ENCODE measurements at places on chromosomes 11 and 22. TPM values are rescaled to one million over a fixed set of nuclear protein-coding genes. Genes with fewer than 3 reads are reported as not detected.

Gene SESN3
- total RNA-seq = 64.5 TPM

DNA sequence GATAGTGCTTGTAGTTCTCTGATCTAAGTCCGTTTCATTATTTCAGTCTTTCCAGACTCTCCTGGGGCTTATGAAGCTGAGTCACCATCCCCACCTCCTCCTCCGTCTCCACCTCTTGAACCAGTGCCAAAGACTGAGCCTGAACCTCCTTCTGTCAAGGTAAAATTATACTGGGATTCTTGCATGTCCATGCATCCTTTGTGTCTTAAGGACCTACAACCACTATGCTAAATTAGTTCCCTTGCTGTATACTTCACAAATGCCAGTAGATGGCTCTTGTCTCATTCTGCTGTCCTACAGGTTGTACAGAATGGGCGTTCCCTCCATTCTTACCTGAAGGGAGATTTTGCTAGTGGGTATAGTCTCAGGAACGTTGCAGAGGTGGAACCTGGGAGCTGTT is 42.2 kb downstream of the POLD3 start:
- peaks cover 2% of the 10 kb centered on the region for H3K4me1 ChIP-seq
- no peaks in the 10 kb centered on the region for H3K36me3 ChIP-seq
- no peak for DNase-seq
- no peak overlapping the region for H3K4me3 ChIP-seq

DNA sequence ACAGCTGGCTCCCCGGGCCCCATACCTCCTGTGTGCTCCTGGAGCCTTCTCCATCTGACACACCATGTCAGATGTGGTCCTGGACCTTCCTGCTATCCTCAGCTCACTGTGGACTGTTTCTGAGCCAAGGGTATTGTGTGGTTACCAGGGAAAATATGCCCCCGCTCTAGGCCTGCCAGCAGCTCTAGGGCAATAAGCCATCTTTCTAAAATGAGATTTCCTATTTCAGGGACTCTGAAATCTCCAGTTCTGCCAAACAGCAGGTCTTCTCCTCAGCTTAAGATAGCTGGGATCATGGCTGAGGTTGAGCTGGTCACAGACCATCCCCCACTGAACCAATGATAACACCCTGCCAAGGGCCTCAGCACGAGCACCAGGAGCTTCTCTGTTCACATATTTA is 227.6 kb downstream of the ST3GAL4 start:
- no peaks in the 10 kb centered on the region for H3K36me3 ChIP-seq
- DNase-seq = no peak

DNA sequence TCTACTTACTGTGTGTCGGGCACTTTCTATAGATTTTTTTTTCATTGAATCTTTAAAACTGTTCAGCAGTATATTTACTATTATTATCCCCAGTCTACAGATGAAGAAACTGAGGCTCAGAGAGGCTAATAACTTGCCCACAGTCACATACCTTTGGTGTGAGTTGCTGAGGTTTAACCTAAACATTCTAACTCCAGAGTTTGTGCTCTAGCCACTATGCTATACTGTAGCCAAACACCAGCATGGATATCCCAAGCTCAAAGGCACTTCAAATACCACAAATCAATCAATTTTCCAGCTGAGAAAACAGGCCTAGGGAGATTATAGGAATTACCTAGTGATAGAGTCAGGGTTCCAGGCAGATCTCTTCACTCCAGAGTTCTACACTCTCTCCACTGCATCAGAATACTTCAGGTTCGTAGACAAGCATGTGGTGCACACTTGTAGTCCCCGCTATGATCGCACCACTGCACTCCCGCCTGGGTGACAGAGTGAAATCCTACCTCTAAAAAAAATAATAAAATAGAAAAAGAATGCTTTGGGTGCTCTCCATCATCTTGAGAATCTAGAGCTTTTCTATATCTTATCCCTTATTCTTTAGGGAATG is 20.4 kb upstream of the UPB1 start:
- no peaks in the 10 kb centered on the region for H3K27me3 ChIP-seq
- peaks cover 5% of the 10 kb centered on the region for H3K4me1 ChIP-seq

DNA sequence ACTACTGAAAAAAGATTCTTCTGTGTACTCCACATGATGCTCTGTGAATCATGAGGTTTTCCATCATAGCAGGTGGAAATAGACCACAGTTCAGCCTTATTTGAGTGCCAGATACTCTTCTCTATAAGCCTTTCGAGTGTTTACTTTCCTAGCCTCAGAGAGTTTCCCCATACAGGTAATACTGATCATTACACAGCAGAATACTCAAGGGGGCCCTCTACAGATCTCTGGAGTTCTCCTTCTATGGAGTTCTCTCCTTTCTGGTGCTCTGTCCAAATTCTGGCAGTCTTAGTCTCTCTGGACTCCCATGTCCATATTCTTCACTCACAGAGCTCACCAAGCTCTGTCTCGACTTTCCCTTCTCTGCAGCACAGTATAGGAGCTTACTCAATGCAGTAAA is 175.7 kb upstream of the CARD18 start:
- H3K27ac ChIP-seq = no peak overlapping the region
- no peak overlapping the region for H3K4me3 ChIP-seq
- H3K4me1 ChIP-seq = no peaks in the 10 kb centered on the region
- DNase-seq = no peak
- no peaks in the 10 kb centered on the region for H3K27me3 ChIP-seq

GRCh38 chr11:60710482-60710881 is 11.1 kb downstream of the MS4A8 start:
- no peaks in the 10 kb centered on the region for H3K4me1 ChIP-seq
- no peaks in the 10 kb centered on the region for H3K27me3 ChIP-seq
- H3K27ac ChIP-seq = no peak overlapping the region

- H3K4me3 ChIP-seq = no peak overlapping the region
- H3K4me1 ChIP-seq = no peaks in the 10 kb centered on the region
Measured at GRCh38 chr11:27618281-27618915, 81.9 kb downstream of the BDNF start.

GRCh38 chr11:838441-839279 is 3.7 kb downstream of the POLR2L start:
- H3K27ac ChIP-seq = no peak overlapping the region
- H3K4me3 ChIP-seq = no peak overlapping the region
- no peak for DNase-seq
- H3K36me3 ChIP-seq = no peaks in the 10 kb centered on the region

DNA sequence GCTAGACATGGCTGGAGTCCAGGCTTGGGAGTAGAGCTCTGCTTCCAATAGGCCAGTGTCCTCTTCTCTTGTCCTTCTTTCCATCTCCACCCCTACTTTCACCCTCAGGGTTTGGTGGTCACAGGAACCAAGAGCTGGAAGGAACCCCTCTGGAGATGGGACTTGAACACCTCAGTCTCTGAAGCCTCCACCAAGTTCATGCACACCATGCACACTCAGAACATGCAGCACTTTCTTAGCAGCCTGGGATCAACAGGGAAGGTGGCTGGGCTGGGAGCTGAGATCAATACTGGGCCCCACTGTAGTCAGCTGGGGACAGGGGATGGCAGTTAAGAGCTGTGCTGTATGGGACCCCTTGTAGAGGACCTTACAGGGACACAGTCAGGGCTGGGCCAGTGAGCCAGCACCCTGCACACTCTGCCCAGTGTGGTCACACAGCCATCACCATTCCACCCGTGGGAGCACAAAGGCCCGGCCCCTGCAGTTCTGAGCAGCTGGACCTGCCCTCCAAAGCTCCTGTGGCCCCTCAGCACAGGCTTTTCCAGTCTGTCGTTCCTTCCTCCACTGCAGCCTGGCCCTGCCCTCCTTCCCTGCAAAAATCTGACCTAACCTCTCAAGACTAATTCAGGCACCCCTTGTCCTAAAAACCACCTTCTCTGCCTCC is 47.7 kb downstream of the GAB4 start:
- no peaks in the 10 kb centered on the region for H3K4me1 ChIP-seq
- H3K27me3 ChIP-seq = no peaks in the 10 kb centered on the region

GRCh38 chr11:85759915-85760314 is 51.0 kb downstream of the SYTL2 start:
- H3K27me3 ChIP-seq = no peaks in the 10 kb centered on the region
- no peak for DNase-seq
- no peak overlapping the region for H3K4me3 ChIP-seq
- peaks cover 2% of the 10 kb centered on the region for H3K4me1 ChIP-seq

Gene FSHB
- not detected for total RNA-seq

Data from aorta (tissue), 5 donors.